A549 treated with DMSO at 1 μM for 4 hours (cell line): ENCODE measurements at places on chromosomes 4 and X. TPM values are rescaled to one million over a fixed set of nuclear protein-coding genes. Genes with fewer than 3 reads are reported as not detected.

Gene SCML2
- total RNA-seq: 7.3 to 9.4 TPM (median 8.4 TPM) in 5 replicates

Gene TMPRSS11F
- total RNA-seq: not detected in 5 replicates

Gene SUPT20HL2
- not detected in 5 replicates for total RNA-seq

Gene SRP72
- 47.4 to 65.9 TPM (median 59.2 TPM) in 5 replicates for total RNA-seq

Gene SLC9B1
- 0.09 to 0.28 TPM (median 0.11 TPM) in 3 of 5 replicates, not detected in the others for total RNA-seq

Gene DCHS2
- 0.02 TPM in 1 of 5 replicates, not detected in the others for total RNA-seq

Gene RNF150
- total RNA-seq: 0.26 to 0.57 TPM (median 0.30 TPM) in 5 replicates
